ENCODE measurements at places on chromosomes 1 and 21. TPM values are rescaled to one million over a fixed set of nuclear protein-coding genes. Genes with fewer than 3 reads are reported as not detected.

Gene GNG12
- 143 TPM for total RNA-seq

Gene CYB5RL
- total RNA-seq = 4.6 TPM

Gene OR10J1
- not detected for total RNA-seq

Gene PRELP
- under 0.01 TPM for total RNA-seq

Gene CDK18
- 0.46 TPM for total RNA-seq

Gene ALDH4A1
- 12.9 TPM for total RNA-seq

Gene OR6K3
- not detected for total RNA-seq

Gene ADAMTS4
- total RNA-seq = 16.0 TPM

Gene AGT
- total RNA-seq = not detected

Gene HHAT
- 0.65 TPM for total RNA-seq

Gene FTCD
- total RNA-seq = not detected

Gene HAO2
- not detected for total RNA-seq

Gene LRRC52
- not detected for total RNA-seq

Gene DIO1
- not detected for total RNA-seq

Gene THEM5
- not detected for total RNA-seq

Gene RGL1
- total RNA-seq = 38.3 TPM

Gene USH2A
- total RNA-seq = not detected

Gene DCST1
- total RNA-seq = not detected

Gene GJA9
- not detected for total RNA-seq

Gene OR2T33
- not detected for total RNA-seq

Gene PCBP3
- total RNA-seq = not detected
